LHCN-M2 (cell line): ENCODE measurements at places on chromosomes 16 and 17.

DNA sequence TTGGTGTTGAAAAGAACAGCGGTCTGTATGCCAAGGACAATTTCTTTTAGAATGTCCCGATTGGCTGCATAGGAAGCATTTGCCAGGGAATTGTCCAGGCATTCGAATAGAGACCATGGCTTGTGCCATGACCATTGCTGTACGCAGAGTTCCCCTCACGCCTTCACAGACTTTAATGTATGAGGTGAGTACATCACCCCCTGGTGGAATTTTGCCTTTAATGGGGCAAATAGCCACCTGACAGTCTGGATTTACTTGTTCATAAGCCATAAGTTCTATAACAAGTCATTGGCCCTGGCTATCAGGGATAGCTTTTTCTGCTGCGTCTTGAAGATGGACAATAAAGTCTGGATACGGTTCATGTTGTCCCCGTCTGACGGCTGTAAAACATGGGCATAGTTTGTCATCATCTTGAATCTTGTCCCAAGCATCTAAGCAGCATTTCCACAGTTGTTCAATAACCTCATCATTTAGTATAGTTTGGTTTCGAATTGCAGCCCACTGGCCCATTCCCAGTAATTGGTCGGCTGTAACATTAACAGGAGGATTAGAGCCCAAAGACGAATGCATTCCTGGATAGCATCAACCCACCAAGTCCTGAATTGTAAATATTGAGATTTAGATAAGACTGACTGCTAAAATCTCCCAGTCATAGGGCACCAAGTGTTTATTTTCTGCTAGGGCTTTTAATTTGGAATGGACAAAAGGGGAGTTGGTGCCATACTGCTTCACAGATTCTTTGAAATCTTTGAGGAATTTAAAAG lies 67.7 kb upstream of the ARL4D start:
- DNase-seq: no peak

GRCh38 chr16:78001451-78002025 lies 20.8 kb upstream of the CLEC3A start:
- DNase-seq: no peak

- DNase-seq: peak; percentile 69
Measured at GRCh38 chr16:82993926-82994325, 367.2 kb downstream of the CDH13 start.

- no peak for DNase-seq
Measured at GRCh38 chr16:23640615-23640930, 537 bp downstream of the PALB2 start.

GRCh38 chr17:82367724-82368524 lies 3.6 kb upstream of the UTS2R start:
- DNase-seq: no peak

DNA sequence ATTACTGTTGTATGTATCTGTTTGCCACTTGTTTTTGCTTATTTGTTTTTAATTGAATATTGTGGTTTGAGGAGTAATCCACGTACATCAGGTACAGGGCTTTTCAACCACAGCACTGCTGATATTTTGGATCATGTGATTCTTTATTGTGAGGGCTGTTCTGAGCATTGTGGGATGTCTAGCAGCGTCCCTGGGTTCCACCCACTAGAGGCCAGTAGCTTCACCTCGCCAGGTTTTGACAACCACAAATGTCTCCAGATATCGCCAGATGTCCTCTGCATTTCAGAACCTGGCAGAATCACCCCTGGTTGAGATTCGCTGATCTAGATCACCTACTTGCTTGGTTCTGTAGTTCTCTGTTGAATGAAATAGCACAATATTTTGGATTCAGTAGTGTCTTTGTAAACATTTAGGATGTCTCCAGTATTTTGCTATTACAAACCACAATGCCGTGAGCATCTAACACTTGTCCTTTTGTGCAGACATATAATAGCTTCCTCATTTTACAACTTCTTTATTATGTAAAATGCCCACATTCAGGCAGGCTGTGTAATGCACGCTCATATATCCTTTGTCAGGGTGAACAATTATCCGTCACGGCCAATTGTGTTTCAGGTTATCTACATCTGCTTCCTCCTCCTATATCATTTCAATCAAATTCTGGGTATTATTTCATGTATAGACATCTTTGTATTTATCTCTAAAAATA lies 380.3 kb downstream of the SNX29 start:
- no peak for DNase-seq

DNA sequence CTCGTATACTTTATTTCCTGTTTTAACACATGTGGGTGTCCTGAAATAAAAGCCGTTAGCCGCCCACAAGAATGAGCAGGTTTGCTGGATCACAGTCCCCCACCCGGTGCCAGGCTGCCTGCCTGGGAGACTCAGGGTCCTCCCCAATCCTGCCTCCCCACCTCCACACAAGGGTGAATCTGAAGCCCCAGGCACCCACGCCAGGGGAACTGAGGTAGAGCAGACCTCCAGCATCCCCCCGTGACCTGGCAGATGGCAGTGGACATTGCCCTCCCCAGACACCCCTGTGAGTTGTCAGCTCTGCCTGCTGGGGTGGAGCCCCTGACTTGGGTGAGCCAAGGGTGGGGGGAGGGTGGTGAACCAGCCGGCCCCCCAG lies 114.8 kb downstream of the METRNL start:
- DNase-seq: no peak
